ENCODE measurements at places on chromosomes 5 and 9. TPM values are rescaled to one million over a fixed set of nuclear protein-coding genes. Genes with fewer than 3 reads are reported as not detected.

The IFNA2 gene
- not detected for total RNA-seq

The IRX2 gene
- 5.6 TPM for total RNA-seq

The CYLC2 gene
- not detected for total RNA-seq

The BARX1 gene
- total RNA-seq, result not detected

The SUSD3 gene
- 0.56 TPM for total RNA-seq

The FOXD4L6 gene
- total RNA-seq, result not detected

The PCA3 gene
- not detected for total RNA-seq

The OSMR gene
- 10.9 TPM for total RNA-seq

The SWI5 gene
- 16.3 TPM for total RNA-seq

The GABRA1 gene
- total RNA-seq, result not detected

The N4BP3 gene
- 2.7 TPM for total RNA-seq

The WNK2 gene
- 222 TPM for total RNA-seq

The TMC1 gene
- not detected for total RNA-seq

The TMOD1 gene
- total RNA-seq, result 192 TPM

Data from Right ventricle myocardium superior (tissue), 1 donor.